Stimulated activated CD4-positive, alpha-beta T cell treated with anti-CD3 and anti-CD28 coated beads, Interleukin-2, amount 100 ng/mL, for 24 hours (primary cell): ENCODE measurements at places on chromosomes 6 and 20.

DNA sequence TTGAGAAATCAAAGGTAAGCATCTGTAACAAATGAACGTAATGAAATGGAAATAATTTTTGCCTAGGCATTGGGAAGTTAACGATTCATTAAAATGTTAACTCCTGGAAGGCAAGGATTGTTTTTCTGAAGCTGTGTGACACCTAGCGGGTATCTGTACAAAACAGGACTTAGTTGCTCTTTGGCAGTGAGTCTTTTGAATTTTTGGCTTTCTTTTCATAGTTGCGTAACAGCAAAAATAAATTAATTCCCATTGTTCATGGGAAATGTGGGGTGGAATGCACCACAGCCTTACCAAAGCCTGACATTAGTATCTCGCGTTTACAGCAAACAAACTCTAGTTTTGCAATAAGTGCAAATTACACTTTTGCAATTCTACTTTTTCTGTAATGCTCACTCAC lies 92.7 kb upstream of the DTNBP1 start:
- no peak for DNase-seq

- no peak for DNase-seq
Observed at GRCh38 chr6:132713352-132714134, at the start of gene VNN1. TSS of gene VNN1 (minus strand) at chr6:132714055. CDS start at chr6:132714035, 20 bp downstream.

GRCh38 chr6:156013155-156013554 lies 557.5 kb upstream of the NOX3 start:
- no peak for DNase-seq

- DNase-seq: no peak
Observed at GRCh38 chr6:23547851-23548250, 578.2 kb upstream of the NRSN1 start.

DNA sequence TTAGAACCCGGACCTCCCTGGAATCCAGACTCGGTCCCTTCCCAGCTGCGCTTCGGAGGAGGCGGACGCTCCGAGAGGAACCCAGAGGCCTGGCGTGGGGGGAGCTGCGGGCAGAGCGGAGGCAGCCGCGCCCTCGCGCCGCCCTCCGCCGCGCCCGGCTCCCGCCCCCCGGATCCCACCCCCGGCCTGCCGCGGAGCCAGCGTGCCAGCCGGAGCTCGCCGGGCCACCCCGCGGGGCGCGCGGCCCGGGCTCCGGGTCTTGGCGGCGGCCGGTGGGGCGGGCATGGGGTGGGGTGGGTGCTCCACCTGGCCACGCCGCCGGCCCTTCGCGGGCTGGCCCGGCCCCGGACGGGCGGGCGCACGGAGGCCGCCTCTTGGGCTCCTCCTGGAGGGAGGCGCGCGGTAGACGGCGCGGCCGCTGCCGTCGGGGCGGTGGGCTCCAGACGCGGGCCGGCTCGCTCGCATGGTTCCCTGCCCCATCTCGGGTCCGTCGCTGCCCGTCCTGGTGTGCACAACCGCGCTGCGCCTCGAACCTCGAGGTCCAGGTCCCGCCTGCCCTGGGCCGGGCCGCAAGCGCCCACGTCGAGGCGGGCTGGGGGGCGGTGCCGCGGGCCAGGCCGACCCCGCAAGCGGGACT lies 592 bp upstream of the CDYL start:
- peak; percentile 65 for DNase-seq

DNA sequence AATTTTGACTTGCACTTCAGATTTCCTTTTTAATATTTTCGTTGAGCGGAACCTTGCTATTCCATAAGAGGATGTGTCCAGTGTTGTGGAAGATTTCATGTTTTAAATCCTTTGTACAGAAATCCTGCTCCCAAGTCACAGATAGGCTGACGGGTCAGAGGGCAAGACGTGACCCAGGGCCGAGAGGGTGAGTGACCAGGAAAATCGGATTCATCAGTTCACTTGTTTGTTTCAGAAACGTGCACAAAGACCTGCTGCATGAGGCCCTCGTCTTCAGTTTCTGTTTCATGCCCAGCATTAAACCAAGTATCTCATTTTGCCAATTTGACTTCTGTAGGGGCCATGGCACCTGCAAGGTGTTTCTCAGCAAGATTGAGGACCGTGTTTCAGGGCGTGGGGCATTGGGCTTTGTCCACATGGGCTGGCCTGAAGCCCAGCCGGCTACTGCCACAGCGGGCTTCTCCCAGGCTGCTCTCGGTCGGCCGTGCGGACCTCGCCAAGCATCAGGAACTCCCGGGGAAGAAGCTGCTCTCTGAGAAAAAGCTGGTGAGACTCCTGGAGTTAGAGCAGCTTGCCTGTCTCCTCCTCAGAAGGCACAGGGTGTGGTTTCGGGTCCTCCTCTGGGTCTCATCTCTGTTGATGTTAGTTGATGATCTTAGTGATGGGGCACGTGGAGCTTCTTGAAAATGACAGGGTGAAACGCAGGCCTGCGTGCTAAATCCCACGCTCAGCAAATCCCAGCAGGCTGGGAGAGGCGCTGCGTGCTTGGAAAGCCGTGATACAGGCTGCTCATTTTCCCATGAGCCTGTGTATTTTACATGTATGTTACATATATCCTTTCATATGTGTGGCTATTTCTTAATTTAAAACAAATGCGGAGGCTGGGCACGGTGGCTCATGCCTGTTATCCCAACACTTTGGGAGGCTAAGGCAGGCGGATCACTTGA lies 10.5 kb downstream of the MTG2 start:
- DNase-seq: no peak

DNA sequence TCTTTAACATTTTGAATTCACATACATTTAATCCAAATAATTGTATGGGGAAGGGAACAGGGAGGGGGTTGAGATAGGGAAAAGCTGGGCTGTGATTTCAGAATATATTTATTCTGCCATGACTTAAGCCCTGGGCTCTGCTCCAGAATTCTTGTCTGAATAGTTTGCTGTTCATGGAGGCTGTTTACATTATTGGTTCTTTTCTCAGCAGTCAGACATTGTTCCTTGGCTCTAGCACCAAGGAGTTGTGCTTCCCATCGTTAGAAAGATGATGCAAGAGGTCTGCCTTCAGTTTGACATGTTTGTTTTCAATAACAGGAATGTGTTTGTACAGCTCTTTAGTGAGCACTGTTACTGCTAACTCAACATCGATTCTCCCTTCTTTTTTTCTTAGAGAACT lies 198.8 kb upstream of the CDYL start:
- DNase-seq: no peak

- peak; percentile 28 for DNase-seq
Observed at GRCh38 chr20:44028868-44029847, 114.5 kb downstream of the TOX2 start.
